Activated T-helper 2 cell treated with anti-CD3 and anti-CD28 coated beads, Interferon-gamma antibody, Interleukin-2, Interleukin-4, amounts not matched to agents 10 μg/mL and 5 μg/mL and 100 μg/mL, durations not matched to agents 14 hours and 24 hours and 36 hours (primary cell): ENCODE measurements at places on chromosomes 3 and 15. TPM values are rescaled to one million over a fixed set of nuclear protein-coding genes. Genes with fewer than 3 reads are reported as not detected.

DNA sequence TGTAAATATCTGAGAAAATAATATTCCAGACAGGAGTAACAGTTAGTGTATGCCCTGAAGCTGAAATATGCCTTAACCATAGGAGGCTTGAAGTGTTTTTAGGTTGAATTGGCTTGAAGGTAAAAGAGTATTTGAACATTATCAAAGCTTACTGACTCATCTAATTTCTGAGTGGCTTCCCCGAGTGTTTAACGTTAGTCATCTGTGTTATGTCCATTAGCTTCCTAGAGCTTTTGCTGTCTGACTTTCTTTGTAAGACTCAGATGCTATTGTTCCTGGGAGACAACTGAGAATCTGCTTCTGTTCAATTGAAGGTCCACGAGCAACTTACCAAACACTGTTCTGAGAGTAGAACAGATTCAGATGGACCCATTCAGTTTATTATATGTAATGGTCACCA lies 656.8 kb upstream of the NECTIN3 start:
- DNase-seq, result no peak

- DNase-seq, result no peak
Observed at GRCh38 chr15:28107904-28108275, 8.8 kb upstream of the OCA2 start.

DNA sequence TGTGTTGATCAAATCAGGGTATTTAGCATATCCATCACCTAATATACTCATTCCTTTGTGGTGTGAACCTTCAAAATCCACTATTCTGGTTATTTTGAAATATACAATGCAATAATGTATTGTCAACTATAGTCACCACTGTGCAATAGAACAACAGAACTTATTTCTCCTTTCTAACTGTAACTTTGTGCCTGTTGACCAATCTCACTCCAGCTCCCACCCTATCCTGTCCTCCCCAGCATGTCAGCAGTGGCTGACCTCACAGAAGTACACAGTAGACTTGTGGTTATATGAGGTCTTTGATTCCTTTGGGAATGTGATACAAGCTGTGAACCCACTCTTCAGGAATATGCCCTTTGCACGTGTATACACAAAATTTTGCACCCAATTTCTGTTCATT lies 64.2 kb downstream of the ECT2 start:
- DNase-seq, result no peak

GRCh38 chr15:22895465-22896190 lies 57.2 kb downstream of the NIPA2 start:
- DNase-seq, result no peak

DNA sequence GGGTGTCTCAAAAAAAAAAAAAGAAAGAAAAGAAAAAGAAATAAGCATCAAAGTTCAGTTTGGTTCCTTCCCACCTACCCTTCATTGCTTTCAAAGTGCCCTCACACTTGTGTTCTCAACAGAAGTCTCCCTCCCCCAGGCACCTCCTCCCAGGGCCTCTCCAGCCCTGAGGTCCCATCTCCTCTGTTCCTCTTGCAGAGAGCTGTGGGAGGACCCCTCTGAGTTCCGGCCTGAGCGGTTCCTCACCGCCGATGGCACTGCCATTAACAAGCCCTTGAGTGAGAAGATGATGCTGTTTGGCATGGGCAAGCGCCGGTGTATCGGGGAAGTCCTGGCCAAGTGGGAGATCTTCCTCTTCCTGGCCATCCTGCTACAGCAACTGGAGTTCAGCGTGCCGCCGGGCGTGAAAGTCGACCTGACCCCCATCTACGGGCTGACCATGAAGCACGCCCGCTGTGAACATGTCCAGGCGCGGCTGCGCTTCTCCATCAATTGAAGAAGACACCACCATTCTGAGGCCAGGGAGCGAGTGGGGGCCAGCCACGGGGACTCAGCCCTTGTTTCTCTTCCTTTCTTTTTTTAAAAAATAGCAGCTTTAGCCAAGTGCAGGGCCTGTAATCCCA lies 6.1 kb downstream of the CYP1A2 start:
- no peak for DNase-seq

DNA sequence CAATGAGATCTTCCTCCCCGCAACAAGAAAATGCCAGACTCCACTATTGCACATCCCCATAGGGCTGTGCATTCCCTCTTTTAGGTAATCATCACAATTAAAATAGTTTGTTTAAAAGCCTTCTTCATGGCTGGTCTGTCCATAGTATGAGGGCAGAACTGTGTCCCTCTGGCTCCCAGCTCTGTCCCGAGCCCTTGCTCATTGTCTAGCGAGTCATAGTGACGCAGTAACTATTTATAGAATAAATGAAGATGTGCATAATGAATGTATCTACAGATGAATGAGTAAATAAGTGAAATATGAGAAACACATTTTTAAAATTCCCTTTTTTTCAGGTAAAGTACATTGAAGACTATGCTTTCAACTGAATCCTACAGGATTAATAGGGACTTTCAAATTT lies 128.4 kb upstream of the TMC3 start:
- DNase-seq, result no peak

DNA sequence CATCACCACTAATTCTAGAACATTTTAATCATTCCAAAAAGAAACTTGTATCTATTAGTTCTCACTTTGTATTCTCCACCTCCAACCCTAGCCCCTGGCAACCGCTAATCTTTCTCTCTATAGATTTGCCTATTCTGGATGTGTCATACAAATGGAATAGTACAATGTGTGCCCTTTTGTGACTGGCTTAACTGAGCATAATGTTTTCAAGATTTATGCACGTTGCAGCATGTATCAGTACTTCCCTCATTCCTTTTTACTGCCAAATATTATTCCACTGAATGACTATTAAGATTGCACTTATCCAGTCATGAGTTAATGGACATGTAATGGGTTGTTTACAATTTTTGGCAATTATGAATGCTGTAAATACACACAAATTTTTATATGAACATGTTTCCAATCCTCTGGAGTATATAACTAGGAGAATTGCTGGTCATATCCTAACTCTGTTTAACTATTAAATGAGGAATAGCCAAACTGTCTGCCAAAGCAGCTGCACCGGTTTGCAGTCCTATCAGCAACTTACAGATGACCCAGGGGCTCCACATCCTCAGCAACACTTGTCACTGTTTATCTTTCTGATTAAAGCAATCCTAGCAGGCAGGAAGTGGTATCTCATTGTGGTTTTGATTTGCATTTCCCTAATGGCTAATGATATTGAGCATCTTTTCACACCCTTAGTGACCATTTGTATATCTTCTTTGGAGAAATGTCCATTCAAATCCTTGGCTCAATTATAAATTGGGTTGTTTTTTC lies 42.9 kb downstream of the DCUN1D1 start:
- DNase-seq, result no peak

DNA sequence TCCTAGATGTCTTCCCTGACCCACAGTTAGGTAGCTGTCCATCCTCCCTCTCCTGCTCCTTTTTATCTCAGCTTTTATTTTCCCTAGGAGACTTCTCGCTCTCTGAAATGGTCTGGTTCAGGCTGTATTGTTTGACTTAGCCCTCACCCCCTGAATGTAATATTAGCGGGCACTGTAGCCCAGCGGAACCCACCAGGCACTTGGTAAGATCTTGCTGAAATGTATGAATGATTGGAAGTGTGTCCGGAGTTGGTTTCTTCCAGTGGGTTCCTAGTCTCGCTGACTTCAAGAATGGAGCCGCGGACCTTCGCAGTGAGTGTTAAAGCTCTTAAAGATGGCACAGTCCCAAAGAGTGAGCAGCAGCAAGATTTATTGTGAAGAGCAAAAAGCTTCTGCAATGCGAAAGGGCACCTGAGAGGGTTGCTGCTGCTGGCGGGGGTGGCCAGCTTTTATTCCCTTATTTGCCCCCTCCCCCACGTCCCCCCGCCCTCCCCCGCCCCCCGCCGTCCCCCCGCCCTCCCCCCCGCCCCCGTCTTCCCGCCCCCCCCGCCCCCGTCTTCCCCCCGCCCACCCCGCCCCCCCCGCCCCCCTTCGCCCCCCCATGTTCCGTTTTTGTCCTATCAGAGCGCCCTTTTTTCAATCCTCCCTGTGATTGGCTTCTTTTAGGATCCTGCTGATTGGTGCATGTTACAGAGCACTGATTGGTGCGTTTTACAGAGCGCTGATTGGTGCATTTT lies 694 bp upstream of the EEFSEC start:
- DNase-seq, result no peak

GRCh38 chr3:197836244-197836643 lies 45.2 kb downstream of the LRCH3 start:
- DNase-seq, result no peak

DNA sequence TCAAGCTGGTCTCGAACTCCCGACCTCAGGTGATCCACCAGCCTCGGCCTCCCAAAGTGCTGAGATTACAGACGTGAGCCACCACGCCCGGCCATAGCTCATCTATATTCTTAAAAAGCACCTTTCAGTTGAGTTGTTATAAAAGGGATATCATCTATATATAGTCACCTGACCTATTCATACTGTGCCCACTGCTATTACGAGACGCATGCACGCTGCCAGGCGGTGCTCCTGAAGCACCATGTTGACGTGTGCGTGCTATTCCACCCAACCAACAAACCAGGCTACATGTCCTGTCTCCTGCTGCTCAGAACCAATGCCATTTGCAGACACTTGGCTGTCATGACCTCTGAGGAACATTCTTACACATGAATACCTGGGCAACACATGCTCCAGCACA lies 17.6 kb downstream of the CYFIP1 start:
- no peak for DNase-seq

DNA sequence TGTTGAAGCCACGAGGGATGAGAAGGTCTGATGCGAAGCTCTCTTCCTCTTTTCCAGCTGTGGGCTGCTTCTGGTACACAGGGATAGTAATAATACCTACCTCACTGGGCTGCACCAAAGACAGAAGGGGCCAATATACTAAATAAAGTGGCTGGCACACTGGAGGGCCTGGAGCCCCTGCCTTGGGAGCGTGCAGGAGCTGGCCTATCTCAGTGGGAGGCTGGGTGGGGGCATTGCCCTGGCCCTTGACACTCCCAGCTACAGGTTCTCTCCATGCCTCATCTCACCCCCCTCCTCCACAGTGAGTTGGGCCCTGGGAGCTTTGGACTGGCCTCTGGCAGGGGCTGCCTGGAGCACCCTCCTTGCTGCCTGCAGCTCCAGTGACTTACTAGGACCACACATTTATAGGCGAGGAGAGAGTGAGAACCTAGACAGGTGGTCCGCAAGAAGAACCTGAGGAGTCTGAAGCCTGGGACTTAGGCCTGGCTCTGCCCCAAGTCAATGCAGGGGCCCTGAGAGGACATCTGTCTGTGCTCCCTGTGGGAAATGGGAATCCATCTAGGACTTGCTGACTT lies 1.6 kb downstream of the NOX5 start:
- DNase-seq, result no peak

DNA sequence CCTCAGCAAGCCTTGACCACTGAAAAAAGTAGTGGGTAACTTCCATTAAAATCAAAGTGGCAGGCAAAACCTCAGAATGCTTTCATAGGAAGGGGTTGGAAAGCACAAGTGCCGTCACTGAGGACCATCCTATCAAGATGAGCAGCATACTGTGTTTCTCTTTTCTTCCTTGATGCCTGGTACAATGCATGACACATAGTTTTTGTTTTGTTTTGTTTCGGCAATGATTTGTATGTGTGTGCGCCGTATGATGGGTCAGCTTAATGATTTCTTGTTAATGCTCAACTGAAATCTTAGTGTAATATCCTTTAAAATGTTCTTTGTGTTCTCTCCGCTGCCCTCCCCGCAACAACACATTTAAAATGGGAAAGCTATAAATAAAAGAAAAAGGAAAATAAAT lies 476.4 kb upstream of the KCNMB2 start:
- no peak for DNase-seq

DNA sequence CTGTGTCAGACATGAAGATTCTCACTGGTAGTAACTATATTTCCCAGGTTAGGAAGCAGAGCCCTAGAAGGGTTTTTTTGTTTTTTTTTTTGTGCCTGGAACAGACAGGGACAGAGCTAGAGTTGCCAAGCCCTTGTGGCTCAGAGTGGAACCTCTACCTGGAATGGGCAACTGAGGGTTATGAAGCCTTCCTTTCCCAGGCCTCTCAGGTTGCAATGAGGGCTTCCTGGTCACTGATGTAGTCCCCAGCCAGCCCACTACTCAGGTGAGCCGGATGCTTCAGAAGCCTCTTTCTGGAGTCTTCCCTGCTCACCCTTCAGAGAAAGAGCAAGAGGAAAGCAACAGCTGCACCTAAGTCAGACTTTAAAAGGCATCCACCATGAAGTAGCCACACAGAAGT lies 48.8 kb upstream of the MANF start:
- no peak for DNase-seq

DNA sequence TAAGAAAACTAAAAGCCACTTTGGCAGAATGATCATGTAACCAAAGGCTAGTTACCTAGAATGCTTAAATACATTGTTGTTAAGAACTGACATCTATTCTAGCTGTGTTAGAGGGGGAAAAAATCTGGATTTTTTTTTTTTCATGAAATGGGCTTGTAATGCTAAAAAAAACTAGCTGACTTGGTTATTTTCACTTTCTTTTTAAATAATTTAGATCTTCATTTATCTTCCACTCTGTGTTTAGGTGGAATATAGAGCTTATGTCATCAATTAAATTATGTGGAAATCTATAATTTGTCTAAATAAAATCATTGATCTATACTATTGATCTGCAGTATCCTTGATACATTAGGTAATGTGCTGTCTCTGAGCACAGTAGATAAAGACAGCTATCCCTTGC lies 217.4 kb downstream of the TCF12 start:
- no peak for DNase-seq

GRCh38 chr3:120471643-120472042 lies 20.9 kb upstream of the FSTL1 start:
- DNase-seq, result no peak

DNA sequence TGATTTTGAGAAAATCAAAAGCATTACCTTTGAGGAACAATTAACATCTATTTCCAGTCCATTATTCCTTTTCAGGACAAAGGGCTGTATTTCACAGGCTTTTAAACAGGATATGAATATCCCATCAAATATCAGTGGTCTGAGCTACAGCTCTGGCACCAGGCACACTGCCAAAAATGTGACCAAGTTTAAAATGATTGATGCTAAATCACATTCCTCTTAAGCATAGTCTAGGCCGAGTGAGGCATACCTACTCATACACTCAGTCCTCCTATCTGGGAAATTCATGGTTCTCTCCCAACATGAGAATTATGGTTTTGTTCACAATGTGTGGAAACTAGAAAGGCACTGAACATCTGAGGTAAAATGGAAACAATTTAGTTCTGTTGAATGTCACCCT lies 683.5 kb downstream of the TUSC7 start:
- no peak for DNase-seq

Gene IREB2
- 97.8 and 101 TPM in 2 replicates for total RNA-seq

Gene CPNE9
- total RNA-seq, result 0.50 TPM in 1 of 2 replicates, not detected in the other

Gene SEC11A
- 115 and 117 TPM in 2 replicates for total RNA-seq

Gene LRRN1
- not detected in 2 replicates for total RNA-seq

Gene POLR2M
- total RNA-seq, result 45.2 and 59.3 TPM in 2 replicates

Gene C3orf70
- 0.05 and 0.07 TPM in 2 replicates for total RNA-seq

Gene LRTM1
- total RNA-seq, result not detected in 2 replicates

Gene DRD3
- total RNA-seq, result 0.11 TPM in 1 of 2 replicates, not detected in the other

Gene FEZF2
- total RNA-seq, result not detected in 2 replicates

Gene MCF2L2
- total RNA-seq, result 7.5 and 8.3 TPM in 2 replicates
